ENCODE measurements at places on chromosomes 2 and 18.

DNA sequence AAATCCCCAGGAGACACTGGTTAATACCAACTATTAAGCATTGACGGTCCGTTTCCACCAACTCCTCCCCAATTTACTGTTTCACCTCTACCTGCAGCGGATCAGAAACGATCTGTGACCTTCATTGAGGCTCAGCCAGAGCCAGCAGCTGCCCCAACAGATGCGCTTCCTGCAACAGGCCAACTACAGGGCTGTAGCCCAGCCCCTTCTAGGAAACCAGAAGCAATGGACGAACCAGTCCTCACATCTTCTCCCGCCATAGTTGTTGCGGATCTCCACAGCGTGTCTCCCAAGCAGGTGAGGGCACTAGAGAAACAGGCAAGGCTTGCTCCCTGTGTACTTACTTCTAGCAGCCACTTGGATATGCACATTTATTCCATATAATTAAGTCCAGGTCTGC is 8.5 kb upstream of the RPE start:
- no peak for DNase-seq

- DNase-seq: peak; percentile 17
Measured at GRCh38 chr2:20065885-20066602, 14.6 kb upstream of the LAPTM4A start.

DNA sequence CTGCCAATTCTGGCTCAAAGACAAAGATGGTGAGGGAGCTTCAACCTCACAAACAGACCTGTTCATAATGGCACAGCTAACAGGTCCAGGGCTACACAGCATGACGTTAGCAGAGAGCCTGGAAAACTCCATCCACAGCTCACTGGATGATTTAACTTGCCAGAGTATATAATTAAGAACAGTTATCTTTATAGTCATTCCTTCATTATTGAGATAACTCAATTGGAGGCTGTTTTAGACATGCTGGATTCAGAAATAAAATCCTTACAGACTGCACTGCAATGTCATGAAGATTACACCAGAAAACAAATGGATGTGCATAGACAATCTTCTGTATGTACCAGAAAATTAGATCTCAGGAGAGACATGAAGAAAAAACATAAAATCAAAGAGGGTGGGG is 55.1 kb upstream of the LYPD1 start:
- no peak for DNase-seq

GRCh38 chr2:242030226-242030575 is 160.7 kb downstream of the RTP5 start:
- DNase-seq: no peak

GRCh38 chr2:239234191-239235175 is 166.3 kb downstream of the HDAC4 start:
- peak; percentile 11 for DNase-seq

DNA sequence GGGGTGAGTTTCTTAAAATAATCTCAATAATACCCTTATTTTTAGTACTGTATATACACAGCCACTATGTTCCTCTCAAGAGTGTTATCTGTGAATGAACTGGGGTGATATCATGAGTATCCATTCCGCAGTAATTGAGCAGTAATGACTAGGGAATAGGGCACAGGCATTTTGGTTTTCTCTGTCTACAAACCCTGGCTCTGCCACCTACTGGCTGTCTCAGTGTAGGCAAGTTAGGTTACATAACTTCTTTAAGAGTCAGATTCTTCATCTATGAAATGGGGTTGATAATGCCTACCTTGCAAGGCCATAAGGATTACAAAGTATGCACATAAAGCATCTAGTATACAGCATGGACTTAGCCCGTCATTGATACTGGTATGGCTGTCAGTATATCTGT is 555.8 kb downstream of the NRXN1 start:
- DNase-seq: no peak

DNA sequence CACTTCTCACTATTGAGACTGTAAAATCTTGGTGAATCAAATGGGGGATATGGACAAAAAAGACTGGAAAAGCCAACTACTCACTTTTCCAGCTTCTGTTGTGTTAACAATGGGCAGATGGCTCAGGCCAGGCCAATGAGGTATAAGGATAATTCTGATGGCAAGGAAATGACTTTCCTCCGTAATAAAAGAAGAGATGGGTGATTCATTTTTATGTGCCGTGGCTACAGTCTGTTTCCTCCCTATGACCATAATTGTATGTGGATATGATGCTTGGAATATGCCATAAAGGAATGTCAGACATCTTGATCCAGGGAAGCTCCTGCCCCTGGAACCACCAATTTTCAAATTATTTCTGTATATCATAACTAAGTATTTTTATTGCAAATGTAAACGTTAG is 406.8 kb downstream of the CCDC85A start:
- no peak for DNase-seq

DNA sequence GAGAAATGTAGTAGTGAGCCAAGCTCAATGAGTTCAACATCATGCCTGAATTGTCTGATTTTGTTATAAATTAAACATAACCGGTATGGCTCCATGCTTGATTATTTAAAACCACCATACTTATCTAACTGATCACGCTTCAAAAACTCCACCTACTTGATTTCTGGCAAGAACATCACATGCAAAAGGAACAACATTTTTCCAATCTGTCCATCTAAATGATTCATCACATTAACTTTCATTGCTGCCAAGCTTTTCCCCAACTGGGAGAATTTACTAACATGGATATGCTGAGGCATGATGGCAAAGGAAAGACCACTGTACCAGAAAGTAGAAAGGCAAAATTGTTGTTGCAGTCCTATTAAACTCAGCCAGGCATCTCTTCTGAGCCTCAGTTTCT is 286.8 kb downstream of the TRIB2 start:
- no peak for DNase-seq

- no peak for DNase-seq
Measured at GRCh38 chr18:33184958-33185357, 255.6 kb downstream of the CCDC178 start.

GRCh38 chr18:10284540-10285282 is 169.7 kb upstream of the APCDD1 start:
- DNase-seq: no peak

DNA sequence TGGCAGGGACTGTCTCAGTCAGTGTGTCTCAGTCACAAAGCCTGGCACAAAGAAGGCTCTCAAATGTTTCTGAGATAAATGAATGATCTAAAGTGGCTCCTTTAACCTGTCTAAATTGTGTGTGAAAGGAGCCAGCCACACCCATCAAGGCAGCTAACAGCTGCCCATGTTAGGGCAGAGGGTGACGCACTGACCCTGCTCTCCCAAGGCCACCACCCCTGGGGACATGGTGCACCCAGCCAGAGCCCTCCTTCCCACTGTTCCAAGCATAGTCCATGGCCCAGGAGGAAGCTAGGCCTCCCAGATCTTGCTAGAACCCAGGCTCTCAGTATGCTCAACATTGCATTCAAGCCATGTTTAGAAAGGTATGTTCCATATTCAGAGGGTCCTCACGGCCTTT is 100.3 kb downstream of the KLHL29 start:
- DNase-seq: no peak

DNA sequence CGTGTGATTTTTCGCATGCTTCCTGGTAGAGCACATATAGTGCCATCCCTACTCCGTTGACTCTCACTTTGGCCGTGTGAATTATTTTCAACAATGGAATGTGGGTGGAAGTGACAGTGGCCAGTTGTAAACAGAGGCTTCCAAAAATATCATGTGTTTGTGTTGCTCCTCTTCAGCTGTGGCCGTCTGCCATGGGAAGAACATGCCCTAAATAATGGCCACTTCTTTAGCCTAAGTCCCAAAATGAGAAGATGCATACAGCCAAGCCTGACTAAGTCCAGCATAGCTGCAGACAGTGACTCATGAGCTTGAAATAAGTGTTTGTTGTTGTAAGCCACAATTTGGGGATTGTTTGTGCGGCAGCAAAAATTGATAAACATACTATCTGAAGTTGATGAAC is 8.9 kb upstream of the GALNT1 start:
- no peak for DNase-seq

GRCh38 chr18:62450175-62450545 is 72.7 kb upstream of the ZCCHC2 start:
- DNase-seq: no peak

GRCh38 chr2:10167316-10167715 is 44.8 kb downstream of the RRM2 start:
- no peak for DNase-seq

DNA sequence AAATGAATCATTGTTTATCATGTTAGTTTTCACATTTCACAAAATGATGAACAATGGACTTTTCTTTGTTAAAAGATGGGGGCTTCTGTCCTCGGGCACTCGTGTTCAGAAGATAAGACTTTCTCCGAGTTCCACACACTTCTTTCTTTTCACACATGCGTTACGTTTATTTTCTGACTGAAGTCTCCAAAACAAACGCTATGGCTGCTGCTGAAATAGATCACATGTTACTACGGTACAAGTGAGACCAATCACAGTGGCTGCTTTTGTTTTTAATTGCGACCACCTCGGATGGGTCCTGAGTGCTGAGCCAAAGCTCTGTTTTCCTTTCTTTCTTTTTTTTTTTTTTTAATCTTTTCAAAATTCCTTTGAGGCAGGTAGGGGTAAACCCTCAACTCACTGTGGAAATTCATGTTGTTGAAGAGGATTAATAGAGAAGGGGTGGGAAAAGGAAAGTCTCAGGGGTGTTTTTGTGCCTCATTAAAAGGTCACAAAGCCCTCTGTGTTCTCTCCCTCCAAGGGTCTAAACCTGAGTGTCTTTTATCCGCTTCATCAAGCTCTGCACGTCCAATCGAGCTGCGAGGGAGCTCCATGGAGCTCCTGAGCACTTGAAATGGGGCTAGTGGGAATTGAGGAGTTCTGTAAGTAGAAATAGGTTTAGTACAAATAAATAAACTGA is 48.2 kb downstream of the ARL4C start:
- no peak for DNase-seq

DNA sequence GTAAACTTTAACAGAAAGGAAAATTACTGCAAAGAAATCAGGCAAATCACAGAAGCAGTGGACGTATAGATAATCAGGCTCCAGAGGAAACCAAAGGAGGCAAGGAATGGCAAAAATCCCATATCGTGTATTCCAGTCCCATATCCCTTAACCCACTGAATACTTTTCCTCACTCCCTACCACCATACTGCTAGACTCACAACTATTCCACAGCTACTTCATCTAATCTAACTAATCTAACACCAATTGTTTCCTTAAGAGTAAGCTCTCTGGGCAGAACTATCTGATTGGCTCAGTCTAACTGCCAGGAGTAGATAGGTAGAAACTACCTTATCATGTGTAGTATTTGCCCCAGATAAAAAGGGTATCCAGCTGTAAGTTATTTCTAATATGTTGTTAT is 16.3 kb downstream of the WDPCP start:
- no peak for DNase-seq

GRCh38 chr2:173204316-173204715 is 128.7 kb downstream of the MAP3K20 start:
- no peak for DNase-seq

DNA sequence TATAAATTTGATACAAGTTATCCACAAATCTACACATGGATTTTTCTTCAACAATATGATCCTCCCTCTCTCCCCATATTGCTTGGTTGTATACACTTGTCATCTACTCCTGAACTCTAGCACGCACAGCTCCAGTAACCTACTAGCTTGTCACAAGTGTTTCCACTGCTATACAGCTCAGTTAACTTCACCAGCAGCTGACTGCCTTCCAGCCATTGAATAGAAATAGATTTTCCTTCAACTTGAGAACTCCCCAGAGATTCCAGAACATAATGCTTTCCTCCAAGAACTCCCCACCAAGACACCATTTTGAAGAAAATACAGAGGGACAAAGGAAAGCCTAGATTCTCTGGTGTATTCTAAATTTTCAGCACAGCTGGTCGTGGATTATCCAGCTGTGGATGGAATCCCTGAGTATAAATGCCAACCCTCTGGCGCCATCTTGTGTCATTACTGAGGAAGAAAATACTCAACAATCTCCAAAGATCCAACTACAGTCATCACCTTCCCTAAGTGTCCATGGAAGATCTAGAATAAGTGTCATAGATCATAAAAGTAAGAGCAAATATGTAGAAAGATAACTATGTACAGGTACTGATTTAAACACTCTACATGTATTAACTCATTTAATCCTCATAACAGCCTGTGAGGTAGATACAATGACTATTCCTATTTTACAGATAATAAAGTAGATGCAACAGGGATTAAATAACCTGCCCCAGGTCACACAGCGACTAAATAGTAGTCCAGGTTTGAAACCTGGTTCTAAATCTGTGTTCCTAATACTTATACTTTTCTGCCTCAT is 156.7 kb downstream of the ARHGAP28 start:
- no peak for DNase-seq

DNA sequence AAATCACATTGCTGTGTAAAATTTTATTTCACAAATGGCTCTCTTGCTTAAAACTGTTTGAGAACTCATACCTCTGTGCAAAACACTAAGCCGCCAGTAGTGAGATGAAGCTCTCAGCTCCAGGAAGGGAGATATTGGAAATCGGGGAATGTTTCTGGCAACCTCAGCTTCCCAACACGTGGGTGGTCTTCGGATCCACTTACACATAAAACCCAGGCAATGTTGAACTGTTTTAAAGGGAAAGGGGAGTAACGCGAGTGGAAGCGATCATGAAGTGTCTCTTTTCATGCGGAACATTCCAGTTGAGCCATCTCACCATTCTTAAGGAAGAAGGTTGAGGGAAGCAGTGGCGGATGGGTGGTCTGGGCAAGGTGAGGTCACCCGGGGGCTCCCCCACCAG is 136.8 kb downstream of the ASB1 start:
- DNase-seq: no peak

DNA sequence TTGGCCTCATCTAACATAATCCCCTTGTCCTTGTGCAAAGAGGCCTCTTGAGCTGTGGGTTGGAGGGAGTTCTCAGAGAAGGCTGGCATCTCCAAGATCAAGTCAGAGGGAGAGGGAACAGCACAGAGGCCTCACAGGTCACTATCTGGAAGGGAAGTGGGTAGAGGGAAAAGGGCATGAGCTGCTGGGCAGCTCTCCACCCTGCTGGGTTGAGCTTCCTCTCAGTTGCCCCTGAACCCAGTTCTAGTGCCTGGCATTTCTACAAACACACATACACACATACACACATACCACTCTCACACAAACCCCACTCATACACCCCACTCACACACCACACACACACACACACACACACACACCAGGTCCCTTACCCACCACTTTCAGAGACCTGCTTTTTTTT is 30.3 kb upstream of the RMP24 start:
- no peak for DNase-seq

- DNase-seq: no peak
Measured at GRCh38 chr2:24360963-24361330, 611 bp upstream of the ITSN2 start.

DNA sequence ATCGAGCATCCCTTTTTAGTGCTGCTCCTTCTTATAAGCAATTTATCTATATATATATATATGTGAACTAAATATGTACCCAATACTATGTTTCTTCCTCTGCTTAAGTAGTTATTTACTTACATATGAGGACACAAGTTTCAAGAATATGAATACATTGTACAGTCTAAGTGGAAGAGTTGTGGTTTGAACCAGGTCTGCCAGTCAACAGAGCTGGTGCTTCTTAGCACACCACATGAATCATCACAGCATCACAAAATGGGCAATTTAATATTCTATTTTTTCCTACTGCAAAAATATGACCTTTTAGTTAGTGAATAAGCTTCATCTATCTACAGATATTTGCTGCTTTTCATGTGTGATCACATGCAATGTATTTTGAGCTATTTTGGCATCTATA is 64.4 kb upstream of the SPAG16 start:
- no peak for DNase-seq

- no peak for DNase-seq
Measured at GRCh38 chr2:86081724-86082123, 24.0 kb downstream of the POLR1A start.

- DNase-seq: peak; percentile 11
Measured at GRCh38 chr2:203673933-203674332, 32.5 kb upstream of the CD28 start.

- DNase-seq: no peak
Measured at GRCh38 chr2:67055387-67056304, 341.5 kb upstream of the ETAA1 start.

All from CD4-positive, alpha-beta T cell treated with Interleukin-4 for 1 hour (primary cell).